Endothelial cell of umbilical vein (primary cell): ENCODE measurements at places on chromosomes 11 and 22. TPM values are rescaled to one million over a fixed set of nuclear protein-coding genes. Genes with fewer than 3 reads are reported as not detected.

- no peak for DNase-seq
- no peak overlapping the region for H3K4me3 ChIP-seq
- H3K27ac ChIP-seq: no peak overlapping the region
- no peaks in the 10 kb centered on the region for H3K36me3 ChIP-seq
- H3K4me1 ChIP-seq: peaks cover 24% of the 10 kb centered on the region
Observed at GRCh38 chr22:46815896-46816731, 53.7 kb downstream of the TBC1D22A start.

The TMEM191C gene
- 1.2 and 1.5 TPM in 2 replicates for total RNA-seq

The LDLRAD3 gene
- 19.9 and 25.1 TPM in 2 replicates for total RNA-seq

- no peak for DNase-seq
- no peak overlapping the region for H3K4me3 ChIP-seq
- H3K27me3 ChIP-seq: no peaks in the 10 kb centered on the region
- no peak overlapping the region for H3K27ac ChIP-seq
- no peaks in the 10 kb centered on the region for H3K4me1 ChIP-seq
Observed at GRCh38 chr11:99351624-99352023, 330.9 kb downstream of the CNTN5 start.

GRCh38 chr11:16777613-16777975 lies 39.1 kb downstream of the C11orf58 start:
- H3K4me1 ChIP-seq: no peaks in the 10 kb centered on the region

GRCh38 chr22:36442506-36443197 lies 38.8 kb downstream of the TXN2 start:
- no peak overlapping the region for H3K4me3 ChIP-seq
- H3K4me1 ChIP-seq: peaks cover 15% of the 10 kb centered on the region
- no peaks in the 10 kb centered on the region for H3K36me3 ChIP-seq
- H3K27me3 ChIP-seq: no peaks in the 10 kb centered on the region

DNA sequence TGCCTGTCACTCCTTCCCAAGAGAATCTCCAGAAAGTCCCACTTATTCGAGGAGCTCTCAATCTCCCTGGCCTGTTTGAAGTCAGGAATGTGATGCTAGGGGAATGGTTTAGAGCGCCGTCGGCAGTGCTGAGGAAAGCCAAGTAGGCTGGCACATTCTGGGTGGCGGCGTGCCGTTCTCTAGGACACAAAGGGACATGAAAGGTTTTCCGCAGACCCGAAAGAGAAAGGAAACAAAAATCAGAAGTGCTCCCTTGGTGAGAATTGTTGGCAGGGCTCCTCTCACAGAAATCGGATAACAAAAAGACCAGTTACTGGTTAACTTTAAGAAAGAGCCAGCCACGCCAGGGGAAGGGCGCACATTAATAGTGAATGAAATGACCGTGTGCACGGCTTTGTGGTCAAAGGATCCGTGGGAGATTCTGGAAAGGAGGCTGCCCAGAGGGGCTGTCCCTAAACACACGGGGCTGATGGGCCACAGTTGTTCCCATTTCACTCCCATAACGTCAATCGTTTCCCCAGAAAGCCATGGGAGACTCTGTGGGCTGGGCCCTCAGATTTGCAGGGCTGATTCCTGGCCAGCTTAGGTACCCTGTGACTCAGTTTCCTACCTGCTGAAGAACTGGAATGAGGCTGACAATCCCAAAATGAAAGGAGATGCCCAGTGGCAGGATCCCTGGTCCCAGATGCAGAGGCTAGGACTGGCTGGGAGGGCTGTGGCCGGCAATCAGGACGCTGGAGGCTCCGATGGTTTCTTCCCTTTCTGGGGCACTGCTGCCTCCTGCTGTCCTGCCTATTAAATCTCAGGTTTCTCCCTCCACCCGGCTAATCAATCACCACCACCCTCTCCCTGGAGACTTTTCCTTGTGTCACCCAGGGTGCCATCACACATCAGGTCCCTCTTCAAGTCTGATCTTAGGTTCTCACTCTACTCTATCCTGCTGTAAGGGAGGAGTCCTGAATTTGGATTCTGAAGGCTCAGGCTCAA lies 82.3 kb downstream of the RCN1 start:
- H3K27me3 ChIP-seq: peaks cover 25% of the 10 kb centered on the region
- H3K4me1 ChIP-seq: no peaks in the 10 kb centered on the region
- no peak overlapping the region for H3K27ac ChIP-seq
- H3K4me3 ChIP-seq: no peak overlapping the region
- H3K36me3 ChIP-seq: no peaks in the 10 kb centered on the region
- DNase-seq: peak; percentile 55

The PATE3 gene
- not detected in 2 replicates for total RNA-seq

DNA sequence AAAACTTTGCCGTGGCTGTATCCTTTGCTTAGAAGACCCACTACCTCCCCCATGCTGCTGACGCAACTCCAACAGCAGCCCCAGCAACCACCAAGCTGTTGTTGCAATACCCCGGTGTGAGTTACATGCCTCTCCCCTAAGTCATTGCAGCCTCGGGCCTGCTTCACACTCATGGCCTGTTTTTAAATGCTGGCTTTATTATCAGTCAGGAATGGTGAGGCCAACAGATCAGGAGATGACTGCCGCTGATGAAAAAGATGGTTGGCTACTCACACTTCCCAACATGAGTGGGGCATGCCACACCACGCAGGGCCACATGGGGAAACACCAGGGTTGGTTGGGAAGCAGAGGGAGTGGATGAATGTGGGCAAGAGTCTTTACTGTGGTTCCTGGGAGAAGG lies 171.5 kb upstream of the SYT13 start:
- no peak for DNase-seq
- H3K27ac ChIP-seq: no peak overlapping the region
- no peak overlapping the region for H3K4me3 ChIP-seq
- H3K27me3 ChIP-seq: no peaks in the 10 kb centered on the region
- no peaks in the 10 kb centered on the region for H3K4me1 ChIP-seq

The INPP5J gene
- 0.49 and 0.65 TPM in 2 replicates for total RNA-seq

- H3K36me3 ChIP-seq: peaks cover 15% of the 10 kb centered on the region
- H3K4me3 ChIP-seq: no peak overlapping the region
- no peaks in the 10 kb centered on the region for H3K27me3 ChIP-seq
- DNase-seq: no peak
- H3K27ac ChIP-seq: no peak overlapping the region
Observed at GRCh38 chr22:40367342-40367741, 3.1 kb upstream of the SGSM3 start.

The SHANK3 gene
- total RNA-seq: 137 and 158 TPM in 2 replicates

The AQP11 gene
- total RNA-seq: 0.22 and 0.35 TPM in 2 replicates

The OR51B2 gene
- not detected in 2 replicates for total RNA-seq

GRCh38 chr22:43302531-43303041 lies 40.6 kb downstream of the SCUBE1 start:
- H3K4me1 ChIP-seq: no peaks in the 10 kb centered on the region
- H3K27me3 ChIP-seq: no peaks in the 10 kb centered on the region
- no peak overlapping the region for H3K27ac ChIP-seq
- no peaks in the 10 kb centered on the region for H3K36me3 ChIP-seq
- H3K4me3 ChIP-seq: no peak overlapping the region

DNA sequence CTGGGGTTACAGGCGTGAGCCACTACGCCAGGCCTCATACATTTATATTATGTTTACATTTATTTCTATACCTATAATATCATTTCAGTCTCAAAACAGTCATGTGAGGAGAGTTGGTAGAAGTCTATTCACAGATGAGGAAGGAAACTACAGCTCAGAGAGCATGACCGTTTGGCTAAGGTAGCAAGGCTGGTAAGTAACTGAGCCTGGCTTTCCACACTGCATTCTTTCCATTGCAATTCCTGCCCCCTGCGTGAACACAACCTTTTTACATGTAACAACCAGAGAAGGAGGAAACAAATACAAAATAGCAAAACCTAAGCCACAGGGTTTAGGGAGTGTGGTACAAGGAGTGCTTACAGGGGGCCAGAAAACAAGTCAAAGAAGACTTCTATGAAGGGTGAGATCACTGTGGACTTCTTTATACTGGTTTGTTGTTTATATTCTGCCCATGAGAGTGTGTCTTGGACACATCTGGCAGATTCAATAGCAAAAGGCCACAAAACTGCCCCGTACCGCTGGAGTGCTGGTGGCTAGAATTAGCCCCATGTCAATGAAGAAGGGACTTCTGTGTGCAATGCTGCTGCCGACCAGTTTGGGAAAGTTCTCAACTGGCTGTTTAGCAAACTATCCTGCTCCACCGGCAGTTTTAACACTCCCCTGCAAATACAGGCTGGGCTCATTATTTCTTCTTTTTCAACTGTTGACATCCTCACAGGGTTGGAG lies 19.0 kb downstream of the MICAL3 start:
- H3K4me3 ChIP-seq: no peak overlapping the region
- no peak overlapping the region for H3K27ac ChIP-seq
- H3K27me3 ChIP-seq: no peaks in the 10 kb centered on the region

The LARGE2 gene
- total RNA-seq: not detected in 2 replicates

DNA sequence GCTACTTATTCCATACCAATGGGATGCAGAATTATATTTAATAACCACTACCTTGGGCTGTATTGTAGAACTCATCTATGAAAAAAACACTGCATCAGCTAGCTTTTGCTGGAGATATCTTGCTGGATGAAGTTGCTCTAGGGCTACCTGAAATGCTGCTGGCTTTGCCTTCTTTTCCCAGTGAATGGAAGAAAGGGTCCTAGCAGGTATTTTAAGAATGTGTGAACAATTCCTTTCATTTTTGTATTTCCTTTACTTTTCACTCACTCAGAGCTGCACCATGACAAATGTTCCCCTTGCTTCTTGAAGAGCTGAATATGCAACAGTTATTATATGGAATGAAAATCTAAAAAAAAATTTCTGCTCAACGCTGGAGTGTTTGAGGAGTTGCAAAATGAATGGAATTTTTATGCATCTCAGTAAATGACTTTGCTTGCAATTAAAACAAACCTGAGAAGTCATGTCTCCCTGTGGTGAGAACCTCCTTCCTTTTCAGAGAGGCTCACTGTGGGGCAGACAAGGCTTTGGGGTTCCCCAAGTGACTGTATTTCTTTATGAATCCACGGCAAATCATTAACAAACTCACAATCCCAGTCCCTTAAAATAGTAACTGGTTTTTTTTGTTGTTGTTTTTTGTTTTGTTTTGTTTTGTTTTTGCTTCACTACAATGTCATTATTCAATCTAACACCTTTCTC lies 566.8 kb upstream of the KIRREL3 start:
- no peaks in the 10 kb centered on the region for H3K4me1 ChIP-seq
- no peak for DNase-seq
- H3K4me3 ChIP-seq: no peak overlapping the region
- H3K36me3 ChIP-seq: no peaks in the 10 kb centered on the region
- no peaks in the 10 kb centered on the region for H3K27me3 ChIP-seq
- H3K27ac ChIP-seq: no peak overlapping the region

DNA sequence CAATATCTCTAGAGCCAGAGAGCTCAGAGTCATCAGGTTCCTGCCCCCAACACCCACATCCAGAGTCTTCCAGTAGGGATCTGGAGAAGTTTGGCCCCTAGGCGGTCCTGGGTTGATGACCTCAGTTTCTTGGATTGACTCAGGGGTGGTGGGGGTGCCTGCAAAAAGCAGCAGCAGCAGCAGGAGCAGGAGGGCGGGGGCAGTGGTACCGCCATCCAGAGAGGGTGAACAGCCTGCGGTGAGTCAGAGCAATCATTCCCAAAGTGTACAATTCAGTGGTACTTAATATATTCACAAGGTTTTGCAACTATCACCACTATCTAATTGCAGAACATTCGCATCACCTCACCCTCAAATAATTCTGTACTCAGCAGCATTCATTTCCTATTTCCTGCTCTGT lies 9.9 kb upstream of the SEC14L3 start:
- no peaks in the 10 kb centered on the region for H3K36me3 ChIP-seq
- H3K27ac ChIP-seq: no peak overlapping the region
- H3K27me3 ChIP-seq: no peaks in the 10 kb centered on the region
- no peak overlapping the region for H3K4me3 ChIP-seq
- no peaks in the 10 kb centered on the region for H3K4me1 ChIP-seq

GRCh38 chr11:60183591-60184205 lies 815 bp upstream of the MS4A6A start:
- H3K36me3 ChIP-seq: no peaks in the 10 kb centered on the region
- no peak for DNase-seq
- H3K4me1 ChIP-seq: peaks cover 13% of the 10 kb centered on the region
- H3K27me3 ChIP-seq: no peaks in the 10 kb centered on the region

DNA sequence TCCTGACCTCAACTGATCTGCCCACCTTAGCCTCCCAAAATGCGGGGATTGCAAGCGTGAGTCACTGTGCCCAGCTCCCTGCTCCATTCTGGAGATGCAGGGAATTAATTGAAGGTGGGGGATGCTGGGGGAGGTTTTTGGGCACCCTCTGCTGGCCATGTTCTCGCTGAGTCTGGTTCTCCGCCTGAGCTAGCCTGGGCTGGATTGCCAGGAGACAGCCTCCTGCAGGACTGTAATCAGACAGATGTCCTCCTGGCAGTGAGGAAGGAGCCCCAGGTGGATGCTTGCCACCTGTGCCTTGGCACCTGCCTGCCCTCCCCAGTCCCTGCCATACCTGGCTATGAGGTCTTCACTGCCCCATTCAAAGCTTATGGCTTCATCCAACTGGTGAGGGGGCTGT lies 5.4 kb downstream of the MTFP1 start:
- H3K4me3 ChIP-seq: no peak overlapping the region
- no peaks in the 10 kb centered on the region for H3K36me3 ChIP-seq
- no peaks in the 10 kb centered on the region for H3K27me3 ChIP-seq
- H3K4me1 ChIP-seq: peaks cover 14% of the 10 kb centered on the region
- DNase-seq: no peak
- no peak overlapping the region for H3K27ac ChIP-seq

The MRGPRE gene
- total RNA-seq: not detected in 2 replicates

DNA sequence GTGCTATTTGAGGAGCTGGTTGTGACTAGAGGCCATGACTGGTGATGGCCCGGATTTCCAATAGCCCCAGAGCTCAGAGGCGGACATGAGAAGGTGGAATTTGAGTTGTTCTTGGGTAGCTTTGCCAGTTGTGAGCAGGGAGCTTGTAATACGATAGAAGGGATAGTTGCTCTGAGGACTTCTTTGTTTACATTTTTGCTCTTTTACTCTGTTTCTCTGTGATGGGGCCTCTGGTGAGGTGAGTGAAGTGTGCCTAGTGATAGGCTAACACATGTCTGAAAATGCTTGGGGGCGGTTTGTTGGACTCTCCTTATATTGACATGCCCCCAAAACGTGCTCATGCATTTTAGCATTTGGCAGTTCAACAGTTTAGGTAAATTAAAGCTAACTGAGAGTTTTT lies 365.1 kb downstream of the DDX10 start:
- no peak overlapping the region for H3K4me3 ChIP-seq
- no peaks in the 10 kb centered on the region for H3K27me3 ChIP-seq
- no peaks in the 10 kb centered on the region for H3K36me3 ChIP-seq
- no peak for DNase-seq

DNA sequence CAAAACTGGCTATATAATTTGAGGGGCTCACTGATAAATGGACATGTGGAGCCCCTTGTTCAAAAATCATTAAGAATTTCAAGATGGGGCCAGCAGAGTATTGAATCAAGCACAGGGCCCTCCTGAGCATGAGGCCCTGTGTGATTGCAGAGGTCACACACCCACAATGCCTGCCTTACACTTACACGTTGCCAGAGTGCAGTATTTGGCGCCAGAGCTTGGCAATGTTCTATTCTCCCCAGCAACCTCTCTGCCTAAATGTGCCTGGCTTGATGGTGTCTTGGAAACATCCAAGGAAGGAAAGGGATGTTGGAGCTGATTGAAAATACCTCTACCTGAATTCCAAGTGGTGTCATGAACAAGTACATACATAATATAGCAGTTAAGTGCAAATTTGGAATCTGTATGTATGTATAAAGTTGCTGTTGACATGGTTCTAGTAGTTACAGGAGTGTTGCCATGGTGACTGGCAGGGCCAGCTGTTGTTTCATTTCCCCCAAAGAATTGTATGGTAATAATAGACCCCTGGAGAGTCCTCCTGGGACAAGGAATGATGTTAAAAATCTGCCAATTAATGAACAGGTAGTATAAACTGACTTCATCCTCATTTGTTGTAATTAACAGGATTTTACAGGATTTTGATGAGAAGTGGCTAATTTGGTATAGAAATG lies 205.7 kb upstream of the NAV2 start:
- no peaks in the 10 kb centered on the region for H3K27me3 ChIP-seq
- H3K27ac ChIP-seq: no peak overlapping the region
- no peak overlapping the region for H3K4me3 ChIP-seq
- no peaks in the 10 kb centered on the region for H3K36me3 ChIP-seq
